GM23248 (cell line): ENCODE measurements at places on chromosomes 7 and 10.

- peak; percentile 9 for DNase-seq
Observed at GRCh38 chr10:15588635-15589508, 130.8 kb downstream of the ITGA8 start.

- DNase-seq, result no peak
Observed at GRCh38 chr7:107920048-107920772, 29.2 kb downstream of the DLD start.

DNA sequence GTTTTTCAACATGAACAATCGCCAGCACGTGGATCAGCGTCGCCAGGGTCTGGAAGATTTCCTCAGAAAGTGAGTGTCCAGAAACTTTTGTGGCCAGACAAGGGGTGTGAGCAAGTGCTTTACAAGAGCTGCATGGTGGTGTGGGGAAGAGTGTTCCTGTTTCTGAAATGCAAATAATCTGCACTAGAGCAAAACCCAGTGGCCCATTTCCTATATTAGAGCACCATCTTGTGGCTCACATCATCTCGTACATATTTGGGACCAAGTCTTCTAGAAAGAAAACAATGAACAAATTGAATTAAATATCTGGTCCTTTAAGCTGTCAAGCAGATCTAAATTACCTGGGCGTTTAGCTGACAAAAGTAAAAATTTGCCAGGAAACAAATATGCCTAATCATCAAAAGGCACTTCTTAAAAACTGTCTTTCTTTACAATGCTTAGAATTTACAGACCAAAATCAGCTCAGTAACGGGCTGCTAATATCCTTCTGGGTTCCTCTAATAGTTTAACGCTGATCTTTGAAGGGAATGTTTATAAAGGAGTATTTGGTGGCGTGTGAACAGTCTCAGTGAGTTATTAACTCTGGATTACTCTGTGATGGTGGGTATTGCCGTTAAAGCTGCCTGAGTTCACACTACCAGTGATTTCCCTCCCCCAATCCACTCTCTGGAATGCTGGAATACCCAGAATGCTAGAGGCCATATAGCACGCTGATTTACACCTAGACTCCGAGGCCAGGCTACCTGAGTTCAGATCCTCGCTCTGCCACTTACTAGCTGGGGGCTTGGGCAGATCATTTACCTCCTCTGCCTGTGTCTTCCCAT is 73.6 kb downstream of the SNX10 start:
- peak; percentile 79 for DNase-seq

GRCh38 chr7:94509264-94509886 is at the start of gene CASD1:
CASD1 (plus strand) TSS chr7:94509809; CDS start chr7:94510085, 276 bp downstream.
- peak; percentile 44 for DNase-seq

DNA sequence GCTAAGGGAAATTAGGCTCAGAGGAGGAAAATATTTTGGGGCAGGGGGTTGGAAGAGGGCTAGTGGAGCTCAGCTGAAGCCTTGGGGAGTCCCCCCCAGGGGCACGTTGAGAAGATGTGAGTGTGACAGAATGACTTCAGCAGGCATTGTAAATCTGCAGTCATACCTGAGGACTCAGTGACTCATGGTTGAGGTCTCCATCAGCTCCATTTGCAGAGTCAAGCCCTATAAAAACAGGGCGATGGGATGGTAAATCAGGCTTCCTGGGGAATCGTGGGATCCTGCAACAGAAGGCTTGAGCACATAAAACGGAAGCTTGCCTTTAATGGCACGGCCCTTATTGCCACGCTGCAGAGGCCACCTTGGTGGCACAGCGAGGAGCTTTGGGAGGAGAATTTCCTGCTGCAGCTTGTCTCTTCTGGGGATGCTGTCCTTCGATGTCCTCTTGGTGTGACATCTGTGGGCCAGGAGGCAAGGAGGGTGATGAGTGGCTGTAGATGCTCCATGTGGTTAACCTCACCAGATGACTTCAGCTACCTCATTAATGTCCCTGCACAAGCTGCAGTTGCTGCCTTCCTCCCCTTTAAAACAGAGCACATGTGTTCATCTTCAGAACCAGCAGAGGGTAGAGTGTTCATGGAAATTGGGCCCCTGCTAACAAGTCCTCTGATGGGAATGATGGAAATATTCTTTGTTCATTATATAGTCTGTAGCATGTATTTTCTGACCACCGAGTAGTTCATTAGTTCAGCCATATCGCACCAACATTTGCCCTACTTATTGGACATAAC is 285.9 kb downstream of the LRMDA start:
- DNase-seq, result peak; percentile 2

DNA sequence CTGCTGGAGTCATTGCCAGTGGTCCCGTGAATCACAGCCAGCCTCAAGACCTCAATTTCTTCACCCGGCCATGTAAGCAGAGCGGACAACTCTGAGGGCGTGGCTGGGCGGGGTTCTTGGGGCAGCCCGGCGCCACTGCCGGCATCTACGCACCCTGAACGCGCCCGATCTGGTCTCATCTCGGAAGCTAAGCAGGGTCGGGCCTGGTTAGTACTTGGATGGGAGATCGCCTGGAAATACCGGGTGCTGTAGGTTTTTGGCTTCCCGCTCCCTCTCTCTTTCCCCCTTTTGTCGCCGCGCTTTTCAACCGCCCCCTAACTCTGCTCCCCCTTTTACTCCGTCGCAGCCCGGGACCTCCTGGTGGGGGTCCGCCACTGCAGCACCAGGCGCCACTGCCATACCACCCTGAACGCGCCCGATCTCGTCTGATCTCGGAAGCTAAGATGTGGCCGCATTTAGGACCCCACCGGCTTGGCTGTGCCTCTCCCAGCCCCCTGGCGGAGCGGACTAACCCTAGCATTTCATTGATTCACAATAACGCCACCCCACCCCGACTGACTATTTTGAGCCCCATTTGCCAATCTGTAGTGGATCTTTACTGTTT is 25.3 kb downstream of the GARIN1A start:
- peak; percentile 97 for DNase-seq

DNA sequence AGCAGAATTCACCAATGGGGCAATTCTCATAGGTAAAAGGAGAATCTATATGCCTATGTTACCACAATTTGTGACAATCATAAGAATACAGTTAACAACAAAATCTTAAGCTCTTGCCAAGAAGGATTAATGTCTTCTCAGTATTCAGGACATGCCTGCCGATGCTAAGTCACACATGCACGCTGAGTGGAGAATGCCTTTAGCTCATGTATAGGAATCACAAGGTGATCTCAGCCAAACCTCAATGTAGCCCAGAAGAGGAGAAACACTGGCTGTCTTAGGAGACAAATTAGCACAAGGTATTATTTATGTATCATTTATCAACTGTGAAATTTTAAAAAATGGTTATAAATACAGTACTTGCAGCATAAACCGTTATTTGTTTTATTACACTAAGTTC is 2.7 kb downstream of the HTR7 start:
- DNase-seq, result no peak

GRCh38 chr7:82268632-82269031 is 174.9 kb downstream of the CACNA2D1 start:
- no peak for DNase-seq

DNA sequence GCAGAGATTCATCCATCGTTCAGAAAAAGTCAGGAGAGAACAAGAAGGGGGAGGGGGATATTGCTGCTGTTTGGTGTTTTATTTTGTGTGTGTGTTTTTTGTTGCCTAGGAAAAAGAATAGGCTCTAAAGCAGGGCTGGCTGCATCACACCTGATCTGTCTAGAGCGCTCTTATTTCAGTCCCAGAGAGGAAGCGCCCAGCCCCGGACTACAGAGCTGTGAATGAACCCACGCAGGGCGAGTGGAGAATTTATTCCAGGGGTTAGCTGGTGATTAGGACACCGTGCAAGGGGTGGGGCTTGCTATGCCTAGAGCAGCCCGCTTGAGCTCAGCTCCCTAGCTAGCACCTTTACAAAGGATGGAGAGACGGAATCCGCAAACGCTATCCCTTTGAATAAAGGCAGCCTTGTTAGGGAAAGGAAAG is 621 bp upstream of the FAM13C start:
- peak; percentile 77 for DNase-seq

DNA sequence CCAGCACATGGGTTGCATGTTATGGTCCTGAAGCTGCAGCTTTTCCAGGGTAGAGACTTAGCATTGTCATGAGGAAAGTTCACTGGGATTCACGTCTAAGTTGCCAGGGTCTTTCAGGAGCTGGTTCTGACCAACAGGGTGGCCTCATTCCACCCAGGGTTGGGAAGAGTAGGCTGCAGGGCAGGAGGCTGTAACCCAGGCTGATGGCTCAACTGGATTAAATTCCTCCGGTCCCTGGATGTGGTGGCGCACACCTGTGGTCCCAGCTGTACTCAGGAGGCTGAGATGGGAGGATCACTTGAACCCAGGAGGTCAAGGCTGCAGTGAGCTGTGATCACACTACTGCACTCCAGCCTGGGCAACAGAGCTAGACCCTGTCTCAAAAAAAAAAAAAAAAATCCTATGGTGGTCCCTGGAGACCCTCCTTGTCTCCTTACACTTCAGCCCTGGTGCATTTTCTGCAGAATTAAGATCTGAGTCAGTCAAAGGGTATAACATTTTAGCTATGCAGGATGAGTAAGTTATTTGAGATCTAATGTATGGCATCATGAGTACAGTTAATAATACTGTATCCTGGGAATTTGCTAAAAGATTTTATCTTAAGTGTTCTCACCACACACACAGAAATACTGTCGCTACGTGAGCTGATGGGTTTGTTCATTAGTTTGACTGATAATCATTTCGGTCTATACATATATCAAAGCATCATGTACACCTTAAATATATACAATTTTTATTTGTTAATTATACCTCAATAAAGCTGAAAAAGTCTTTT is 44.0 kb downstream of the ASB13 start:
- DNase-seq, result peak; percentile 70

- no peak for DNase-seq
Observed at GRCh38 chr7:52005613-52006012, 689.0 kb upstream of the COBL start.

DNA sequence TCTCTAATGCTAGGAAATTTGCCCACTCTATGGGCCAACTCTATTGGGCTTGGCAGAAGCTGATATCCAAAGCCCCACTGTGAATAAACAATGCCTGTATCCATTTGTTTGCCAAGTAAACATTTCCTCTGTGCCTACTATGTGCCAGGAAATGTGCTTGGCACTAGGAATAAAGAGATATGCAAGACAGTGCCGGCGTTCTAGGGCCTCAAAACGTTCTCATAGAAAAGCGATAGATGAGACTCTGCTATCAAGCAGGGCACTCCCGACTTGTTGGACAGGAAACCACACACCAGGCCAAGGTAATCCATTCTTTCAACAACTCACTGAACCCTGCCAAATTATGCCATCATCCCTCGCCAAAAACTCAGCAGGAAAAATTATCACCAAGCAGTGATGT is 196.7 kb downstream of the IPMK start:
- no peak for DNase-seq

DNA sequence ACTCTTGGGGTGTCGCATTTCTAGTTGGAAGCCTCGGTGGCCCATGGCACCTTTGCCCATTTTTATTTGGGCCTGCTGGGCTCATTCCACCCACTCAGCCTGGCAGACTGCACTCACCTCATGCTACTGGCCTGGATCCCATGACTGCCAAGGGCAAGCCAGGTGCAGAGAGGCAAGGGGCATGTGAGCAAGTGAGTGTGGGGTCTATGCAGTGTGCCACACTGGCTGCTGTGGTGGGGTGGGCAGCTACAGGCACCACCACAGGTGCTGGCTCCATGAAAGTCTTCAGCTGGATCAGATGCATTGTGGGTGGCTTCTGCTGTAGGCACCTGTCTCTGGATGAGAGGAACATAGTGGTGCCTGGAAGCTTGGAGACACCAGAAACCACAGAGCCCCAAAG is 220.8 kb downstream of the POLR1F start:
- DNase-seq, result no peak

GRCh38 chr7:20834656-20835055 is 48.0 kb upstream of the SP8 start:
- DNase-seq, result peak; percentile 7

- no peak for DNase-seq
Observed at GRCh38 chr10:71981876-71982230, 17.7 kb downstream of the CHST3 start.

GRCh38 chr7:113283861-113284260 is 165.5 kb upstream of the SMIM30 start:
- peak; percentile 67 for DNase-seq

- DNase-seq, result no peak
Observed at GRCh38 chr7:150337659-150338081, 3.8 kb downstream of the RARRES2 start.

DNA sequence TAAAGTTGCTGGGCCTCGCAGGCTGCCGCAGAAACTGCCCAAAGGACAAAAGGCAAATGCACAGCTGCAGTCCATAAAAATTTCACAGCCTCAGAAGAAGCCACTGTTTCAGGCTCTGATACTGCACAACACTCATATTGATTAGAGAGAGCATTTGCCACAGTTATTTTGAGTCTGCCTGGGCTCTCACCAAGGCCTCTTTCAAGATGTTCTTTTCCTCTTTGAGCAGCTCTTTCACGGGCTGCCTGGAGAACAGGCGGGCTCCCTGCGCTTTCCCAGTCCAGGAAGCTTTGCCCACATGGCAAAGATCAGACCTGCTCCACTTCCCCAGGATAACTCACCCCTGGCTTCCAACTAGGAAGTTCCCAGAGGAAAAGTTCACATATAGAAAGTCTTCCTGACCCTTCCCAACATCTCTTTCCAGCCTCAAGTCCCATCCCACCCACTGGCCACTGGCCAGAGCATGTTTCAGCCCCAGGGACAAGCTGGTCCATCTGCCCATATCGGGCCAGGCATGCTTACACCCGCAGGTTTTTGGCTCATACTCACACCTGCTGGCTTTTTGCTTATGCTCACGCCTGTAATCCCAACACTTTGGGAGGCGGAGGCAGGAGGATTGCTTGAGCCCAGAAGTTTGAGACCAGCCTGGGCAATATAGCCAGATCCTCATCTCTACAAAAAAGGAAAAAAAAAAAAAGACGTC is 3.3 kb downstream of the SLIT1 start:
- no peak for DNase-seq

GRCh38 chr7:158828133-158829020 is 932 bp downstream of the ESYT2 start:
- peak; percentile 65 for DNase-seq

DNA sequence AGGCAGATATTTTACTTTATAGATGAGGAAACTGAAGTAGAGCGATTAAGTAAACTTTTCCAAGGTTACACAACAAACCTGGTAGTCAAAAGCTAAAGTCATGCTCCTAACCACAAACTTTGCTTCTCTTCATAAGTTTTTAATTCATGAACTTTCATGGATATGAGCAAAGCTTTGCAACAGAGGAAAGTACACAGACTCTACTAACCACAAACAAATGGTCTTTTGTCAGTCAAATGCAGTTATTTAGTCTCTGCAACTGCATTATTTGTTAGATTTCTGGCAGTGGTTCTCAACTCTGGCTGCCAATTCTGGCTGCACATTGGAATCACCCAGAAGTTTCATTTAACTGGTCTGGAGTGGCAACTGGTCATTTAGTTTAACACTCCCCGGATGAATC is 140.6 kb upstream of the TMEM168 start:
- peak; percentile 89 for DNase-seq
